ENCODE measurements at places on chromosomes 4 and X. TPM values are rescaled to one million over a fixed set of nuclear protein-coding genes. Genes with fewer than 3 reads are reported as not detected.

GRCh38 chrX:115521741-115522140, 39.2 kb upstream of the PLS3 start:
- DNase-seq = no peak

ARHGAP24 gene
- 9.9 TPM for total RNA-seq

MSN gene
- total RNA-seq = 385 TPM

DNA sequence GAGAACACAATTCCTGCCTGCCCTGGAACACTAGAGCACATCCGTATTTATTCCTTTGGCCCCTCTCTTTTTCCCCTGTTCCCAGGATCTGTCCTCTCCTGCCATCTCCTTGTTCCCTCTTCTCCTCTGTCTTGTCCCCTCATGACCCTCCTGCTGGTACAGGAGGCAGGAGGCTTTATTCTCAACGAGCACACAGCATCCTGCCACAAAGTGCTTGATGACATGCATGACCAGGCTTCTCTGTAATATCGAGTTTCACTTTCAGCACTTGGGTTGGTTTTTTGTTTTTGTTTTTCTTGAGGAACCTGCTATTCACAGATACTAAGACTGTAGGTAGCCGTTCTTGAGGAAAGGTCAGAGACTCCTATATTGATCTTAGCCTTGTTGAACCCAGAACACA, 35.3 kb downstream of the NALF2 start:
- no peak for DNase-seq

DNA sequence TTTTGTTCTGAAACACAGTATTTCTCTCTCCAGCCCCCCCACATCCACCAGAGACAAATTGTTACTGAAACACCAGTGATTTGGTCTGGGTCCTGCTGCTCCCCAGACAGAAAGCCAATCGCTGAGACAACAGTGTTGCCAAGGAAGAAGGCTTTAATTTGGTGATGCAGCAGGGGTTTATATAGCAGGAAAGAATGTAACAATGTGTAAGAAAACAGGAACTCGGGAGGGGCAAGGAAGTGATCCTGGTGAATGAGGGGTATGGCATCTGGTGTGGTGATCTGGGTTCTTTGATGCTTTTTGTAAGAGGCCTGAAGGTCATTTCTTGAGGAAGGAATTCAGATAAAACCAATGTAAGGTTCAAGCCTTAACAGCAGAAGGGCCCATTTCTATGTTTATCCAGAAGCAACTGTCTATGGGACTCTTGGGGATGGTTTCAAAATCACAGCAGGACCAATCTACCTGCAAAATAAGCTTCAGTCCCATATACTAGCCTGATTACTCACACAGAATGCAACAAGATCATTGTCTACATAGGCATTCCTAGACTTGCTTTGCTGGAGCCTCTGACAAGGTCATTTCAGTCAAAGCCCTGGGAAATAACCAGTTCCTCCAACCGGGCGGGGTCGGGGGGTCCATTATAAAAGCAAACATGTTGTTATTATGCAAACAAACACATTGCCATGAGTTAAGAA, 445.2 kb upstream of the ZFP42 start:
- DNase-seq = no peak

NHSL2 gene
- total RNA-seq = 1.0 TPM

FRYL gene
- total RNA-seq = 22.5 TPM

GRCh38 chrX:21926527-21927278, 13.8 kb upstream of the SMS start:
- peak; percentile 87 for DNase-seq

CXCL10 gene
- total RNA-seq = not detected

KCNIP4 gene
- total RNA-seq = 0.80 TPM

DUSP9 gene
- total RNA-seq = 5.9 TPM

- no peak for DNase-seq
Observed at GRCh38 chrX:8960957-8961468, 72.9 kb downstream of the FAM9B start.

Measured in epithelial cell of proximal tubule (primary cell).